ENCODE measurements at places on chromosomes 16 and 17.

GRCh38 chr16:64736857-64737256 lies 385.0 kb downstream of the CDH11 start:
- DNase-seq: no peak

- DNase-seq: no peak
Measured at GRCh38 chr17:52666264-52666663, 507.8 kb upstream of the CA10 start.

GRCh38 chr16:85395913-85396878 lies 216.9 kb upstream of the GSE1 start:
- no peak for DNase-seq

- DNase-seq: no peak
Measured at GRCh38 chr17:56699186-56699894, 105.8 kb downstream of the NOG start.

DNA sequence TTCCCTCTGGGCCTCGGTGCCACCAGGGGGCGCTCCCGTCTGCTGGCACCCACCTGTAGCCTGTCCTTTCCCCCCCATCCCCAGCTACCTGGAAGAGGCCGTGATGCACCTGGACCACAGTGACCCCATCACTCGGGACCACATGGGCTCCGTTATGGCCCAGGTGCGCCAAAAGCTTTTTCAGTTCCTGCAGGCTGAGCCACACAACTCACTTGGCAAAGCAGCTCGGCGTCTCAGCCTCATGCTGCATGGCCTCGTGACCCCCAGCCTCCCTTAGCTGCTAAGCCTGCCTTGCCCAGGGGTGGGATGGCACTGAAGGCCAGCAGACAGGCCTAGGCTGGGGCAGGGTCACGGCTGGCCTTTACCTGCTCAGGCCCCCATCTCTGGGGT lies 818 bp upstream of the NRN1L start:
- peak; percentile 62 for DNase-seq

DNA sequence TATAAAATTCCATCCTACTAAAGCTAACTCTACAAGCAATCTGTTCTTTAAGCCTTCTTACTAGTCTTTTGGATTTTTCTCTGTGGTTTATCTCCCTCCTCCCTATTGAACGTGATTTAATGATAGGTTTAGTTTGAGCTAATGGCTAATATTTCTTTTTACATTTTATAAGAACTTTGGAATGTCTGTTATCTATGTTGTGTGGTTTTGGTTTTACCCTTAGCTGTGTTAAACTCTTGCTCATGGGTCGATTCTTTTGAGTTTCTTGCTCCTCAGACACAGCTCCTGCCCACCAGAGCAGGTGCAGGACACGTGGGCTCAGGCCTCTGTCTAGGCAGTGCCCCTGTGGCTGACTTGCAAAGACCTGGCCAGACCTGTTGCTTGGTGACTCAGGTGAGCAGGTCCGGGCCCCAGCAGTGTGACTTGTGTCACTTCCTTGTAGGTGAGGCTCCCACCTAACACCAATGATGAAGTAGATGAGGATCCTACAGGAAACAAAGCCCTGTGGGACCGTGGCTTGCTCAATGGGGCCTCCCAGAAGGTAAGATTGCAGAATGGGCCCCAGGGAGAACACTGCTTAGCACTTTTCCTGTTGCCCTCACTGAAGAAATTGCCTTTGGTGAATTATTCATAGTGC lies 45.1 kb downstream of the SF3B3 start:
- no peak for DNase-seq

GRCh38 chr17:63675607-63676546 lies 24.0 kb downstream of the LIMD2 start:
- no peak for DNase-seq

GRCh38 chr17:33964344-33964979 lies 290.6 kb upstream of the CCL2 start:
- no peak for DNase-seq

DNA sequence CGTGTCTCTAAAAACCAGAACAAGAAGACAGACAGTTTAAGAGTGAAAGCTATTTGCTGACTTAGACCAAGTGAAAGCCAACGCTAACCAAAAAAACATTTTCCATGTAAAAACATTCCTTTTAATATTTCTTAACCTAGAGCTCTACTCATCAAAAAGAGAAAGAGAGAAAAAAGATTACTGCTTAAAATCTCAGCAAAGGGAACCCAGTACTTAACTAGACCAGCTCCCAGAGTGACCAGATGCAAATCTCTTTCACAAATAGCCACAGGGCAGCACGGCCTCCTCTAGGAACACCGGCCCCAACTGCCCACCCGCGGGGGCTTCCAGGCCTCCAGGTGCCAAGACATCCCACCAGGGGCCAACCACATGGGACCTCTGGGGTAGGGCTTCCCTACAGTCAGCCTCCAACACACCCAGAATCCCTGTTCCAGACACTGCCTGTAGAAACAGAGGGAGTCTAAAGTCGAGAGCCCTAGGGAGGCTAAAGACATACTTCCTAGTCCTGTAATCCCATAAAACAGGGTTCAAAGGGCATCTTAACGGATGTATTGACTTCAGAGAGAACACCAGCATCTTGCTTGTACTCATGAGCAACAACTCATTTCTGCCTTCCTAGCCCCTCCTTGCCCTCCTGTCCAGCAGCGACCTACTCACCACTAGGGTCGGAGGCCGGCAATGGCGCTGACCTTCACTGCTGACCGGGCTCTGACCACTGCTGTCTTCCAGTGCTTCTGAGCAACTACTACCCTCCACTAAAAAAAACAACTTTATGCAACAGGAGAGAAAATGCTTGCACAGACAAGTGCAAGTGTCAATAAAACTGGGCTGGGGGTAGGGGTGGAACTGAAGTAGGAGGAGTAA lies 21.3 kb downstream of the ZCCHC14 start:
- DNase-seq: no peak

DNA sequence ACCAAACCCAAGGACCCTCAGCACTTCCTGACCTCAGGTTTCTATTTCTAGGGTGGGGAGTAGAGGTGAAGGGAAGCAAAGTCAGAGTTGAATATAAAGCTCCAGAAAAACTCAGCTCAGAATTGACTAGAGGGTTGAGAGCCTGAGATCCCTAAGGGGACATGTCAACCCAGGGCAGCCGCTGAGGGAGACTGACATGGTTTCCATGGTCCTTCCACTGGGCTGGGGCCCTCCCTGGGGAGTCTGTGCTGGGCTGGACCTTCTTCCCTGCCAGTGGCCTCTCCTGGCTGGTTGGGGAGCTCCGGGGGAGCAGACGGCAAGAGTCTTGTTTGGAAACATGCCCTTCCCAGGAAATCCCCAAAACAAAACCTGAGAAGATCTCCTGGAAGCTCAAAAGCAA lies 121.3 kb downstream of the METRNL start:
- peak; percentile 20 for DNase-seq

GRCh38 chr17:83065660-83066542 lies 13.5 kb upstream of the METRNL start:
- peak; percentile 3 for DNase-seq

DNA sequence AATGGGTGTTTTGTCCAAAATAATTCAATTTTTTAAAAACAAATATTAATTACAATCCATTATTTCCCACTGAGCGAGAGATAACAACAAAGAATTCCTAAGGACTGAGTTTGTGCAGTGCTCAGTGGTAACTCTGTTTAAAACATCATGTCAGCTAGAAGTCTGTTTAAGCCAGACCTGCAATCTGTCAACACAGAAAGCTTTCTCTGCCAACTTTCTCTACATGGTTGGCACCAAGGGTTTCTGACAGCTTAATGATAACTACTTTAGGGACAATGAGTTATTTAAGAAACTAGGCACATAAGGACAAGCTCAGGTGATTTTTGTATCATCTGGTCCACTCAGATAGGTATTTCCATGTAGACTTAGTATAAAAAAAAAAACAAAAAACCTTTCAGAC lies 81.8 kb downstream of the WDR59 start:
- DNase-seq: no peak

GRCh38 chr16:10296956-10297340 lies 88.9 kb upstream of the ATF7IP2 start:
- DNase-seq: no peak

DNA sequence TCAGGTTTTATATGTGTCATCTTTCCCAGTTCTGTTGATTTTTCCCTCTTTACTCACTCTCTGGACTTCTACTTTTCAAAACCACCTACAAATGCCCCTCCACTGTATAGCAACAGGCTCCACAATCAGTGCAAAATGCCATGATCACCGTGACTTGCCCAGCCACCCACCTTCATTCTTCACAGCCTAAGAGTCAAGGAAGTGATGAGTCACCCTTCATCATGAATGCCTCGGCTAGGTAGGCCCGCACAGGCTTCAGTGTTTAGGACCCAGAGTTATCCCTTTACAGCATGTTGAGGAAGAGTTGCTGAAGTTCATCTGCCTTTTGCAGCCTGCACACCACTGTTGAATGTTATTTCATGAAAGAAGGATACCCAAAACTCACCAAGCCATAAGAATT lies 158.6 kb downstream of the PMP22 start:
- no peak for DNase-seq

GRCh38 chr17:30380643-30381339 lies 2.1 kb downstream of the CPD start:
- no peak for DNase-seq

DNA sequence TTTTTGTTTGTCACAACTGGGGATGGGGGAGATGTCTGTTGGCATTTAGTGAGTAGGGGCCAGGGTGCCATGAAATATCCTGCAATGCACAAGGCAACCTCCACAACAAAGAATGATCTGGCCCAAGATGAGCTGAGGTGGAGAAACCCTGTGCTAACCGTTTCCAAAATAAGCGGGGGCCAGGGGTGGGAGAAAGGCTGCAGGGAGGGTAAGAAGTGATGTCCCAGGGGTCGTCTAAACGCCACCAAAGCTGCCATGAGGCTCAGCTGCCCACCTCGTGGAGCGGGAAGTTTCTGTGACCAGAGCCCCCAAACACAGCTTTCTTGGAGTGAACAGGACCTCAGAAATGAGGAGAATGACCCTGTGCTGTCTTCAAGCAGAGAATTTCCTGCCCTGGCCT lies 76.5 kb upstream of the CDH5 start:
- DNase-seq: no peak

GRCh38 chr17:5210091-5210490 lies 18.4 kb upstream of the ZNF594 start:
- no peak for DNase-seq

GRCh38 chr17:47712330-47713023 lies 18.5 kb downstream of the TBKBP1 start:
- no peak for DNase-seq

DNA sequence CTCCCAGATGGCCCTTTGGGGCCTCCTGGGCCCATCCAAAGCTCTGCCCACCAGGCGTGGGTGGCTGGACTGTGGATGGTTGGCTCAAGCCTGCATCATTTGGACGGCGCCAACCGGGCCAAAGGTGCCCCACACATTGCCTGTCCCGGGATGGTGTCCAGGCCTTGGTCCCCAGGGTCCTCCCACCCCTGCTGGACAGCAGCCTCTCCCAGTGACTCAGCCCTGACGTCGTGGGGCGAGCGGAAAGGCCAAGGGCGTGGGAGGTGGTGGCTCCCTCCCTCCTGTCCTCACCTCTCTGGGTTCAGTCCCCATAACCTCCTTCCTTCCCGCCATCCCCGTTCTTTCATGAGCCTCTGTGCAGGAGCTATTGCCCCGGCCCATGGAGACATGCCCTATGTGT lies 42.1 kb upstream of the DLX4 start:
- DNase-seq: peak; percentile 27

- no peak for DNase-seq
Measured at GRCh38 chr16:82703871-82704768, 77.4 kb downstream of the CDH13 start.

- DNase-seq: no peak
Measured at GRCh38 chr16:57381791-57382534, 9.7 kb downstream of the CX3CL1 start.

Data from omental fat pad (tissue), 4 donors.